ENCODE measurements at places on chromosomes 6 and 20.

GRCh38 chr6:64266351-64266821 is 630.8 kb downstream of the PHF3 start:
- no peak for DNase-seq

DNA sequence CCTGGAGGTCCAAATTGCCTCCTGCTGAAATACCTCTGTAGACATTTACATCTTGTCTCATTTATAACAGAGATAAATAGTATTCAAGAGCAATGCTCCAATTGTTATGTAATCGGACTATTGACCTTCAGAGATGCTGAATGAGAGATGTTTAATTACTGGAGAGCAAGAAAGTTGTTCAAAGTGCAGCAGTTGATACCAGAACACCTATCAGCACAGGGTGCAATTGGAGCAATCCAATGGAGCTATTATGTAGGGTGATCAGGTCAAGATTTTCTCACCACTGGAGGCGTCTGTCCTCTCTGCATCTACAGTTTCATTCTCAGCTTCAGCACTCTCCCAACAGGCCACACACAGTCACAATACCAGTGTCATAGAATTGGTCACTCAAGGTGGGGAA is 19.5 kb upstream of the TMX4 start:
- no peak for DNase-seq

GRCh38 chr6:22029171-22029570 is 267.7 kb downstream of the PRL start:
- DNase-seq = no peak

DNA sequence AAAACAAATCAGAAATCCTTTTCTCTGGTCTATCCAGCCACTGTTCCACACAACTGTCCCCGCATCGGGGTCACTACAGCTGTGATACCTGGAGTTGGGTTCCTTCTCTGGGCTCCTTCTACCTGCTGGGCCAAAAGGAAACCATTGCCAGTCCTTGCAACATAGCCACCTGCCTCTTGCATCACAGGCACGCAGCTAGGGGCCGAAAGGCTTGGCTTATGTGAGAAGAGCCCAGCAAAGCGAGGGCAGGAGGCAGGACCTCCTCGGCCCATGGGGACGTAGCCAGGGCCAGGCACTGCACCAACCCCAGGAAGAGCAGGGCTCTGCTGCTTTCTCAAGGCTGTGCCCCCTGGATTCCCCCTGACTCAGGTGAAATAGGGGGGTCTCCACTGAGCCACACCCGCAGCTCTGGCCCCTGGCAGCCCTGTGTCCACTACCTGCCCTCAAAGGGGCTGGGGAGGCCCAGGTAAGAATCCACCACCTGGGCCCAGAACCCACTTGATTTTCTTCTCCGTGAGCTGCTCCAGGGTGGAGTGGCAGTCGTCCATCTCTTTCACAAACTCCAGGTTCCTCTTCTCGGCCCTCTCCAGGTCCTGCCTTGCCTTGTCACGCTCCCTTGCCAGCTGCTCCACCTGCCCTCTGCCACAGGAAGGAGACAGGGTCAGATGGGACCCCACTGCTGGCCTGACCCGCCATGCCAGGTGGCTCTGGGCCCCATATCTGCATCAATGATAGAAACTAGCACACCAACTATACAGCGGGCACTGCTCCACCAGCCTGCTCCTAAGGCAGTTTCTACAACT is 88.9 kb downstream of the GINS1 start:
- no peak for DNase-seq

- no peak for DNase-seq
Observed at GRCh38 chr20:17825252-17825959, 125.6 kb downstream of the BANF2 start.

GRCh38 chr6:46053039-46053933 is 37.6 kb upstream of the CLIC5 start:
- DNase-seq = no peak

- DNase-seq = no peak
Observed at GRCh38 chr20:46242390-46242789, 65.9 kb downstream of the CDH22 start.

DNA sequence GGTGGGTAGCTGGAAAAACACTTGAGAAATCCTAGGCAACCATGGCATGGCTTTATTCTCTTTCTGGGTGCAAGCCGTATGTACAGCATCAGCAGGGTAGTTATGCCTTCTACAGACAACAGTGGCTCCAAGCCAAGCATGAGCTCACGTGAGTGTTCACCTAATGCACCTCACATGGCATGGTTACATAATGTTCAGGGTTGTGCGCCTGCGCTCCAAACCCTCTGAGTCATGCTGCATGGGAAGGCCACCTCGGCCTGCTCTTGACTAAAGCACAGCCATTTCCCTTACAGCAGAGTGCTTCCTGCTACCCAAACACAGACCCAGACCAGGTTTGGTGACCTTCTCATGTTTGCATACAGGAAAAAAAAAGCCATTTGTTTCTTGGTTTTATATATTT is 96.2 kb downstream of the VIP start:
- no peak for DNase-seq

DNA sequence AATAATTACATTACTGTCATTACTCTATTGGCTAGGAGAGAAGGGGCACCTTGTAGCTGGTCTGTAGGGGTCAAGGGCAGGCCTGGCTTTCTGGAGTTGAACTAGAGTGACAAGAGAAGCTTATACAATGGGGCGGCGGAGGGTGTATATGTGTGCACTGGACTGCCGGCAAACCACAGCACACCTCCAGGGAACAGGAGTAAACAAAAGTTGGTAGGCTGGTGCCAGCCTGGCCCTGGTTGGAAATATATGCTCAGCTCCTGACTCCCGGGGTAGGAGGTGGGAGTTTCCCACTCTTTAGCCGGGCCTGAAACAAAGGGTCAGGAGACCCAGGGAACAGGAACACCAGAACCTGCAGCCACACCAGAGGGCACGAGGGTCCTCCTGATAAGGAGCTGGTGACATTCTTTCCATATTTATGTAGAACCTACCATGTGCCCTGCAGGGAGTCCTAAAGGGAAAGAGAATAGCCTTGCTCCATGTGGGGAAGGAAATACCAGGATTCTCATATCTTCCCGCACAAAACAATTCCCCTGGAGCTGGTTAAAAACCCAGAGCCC is 5.1 kb downstream of the C6orf132 start:
- DNase-seq = no peak

DNA sequence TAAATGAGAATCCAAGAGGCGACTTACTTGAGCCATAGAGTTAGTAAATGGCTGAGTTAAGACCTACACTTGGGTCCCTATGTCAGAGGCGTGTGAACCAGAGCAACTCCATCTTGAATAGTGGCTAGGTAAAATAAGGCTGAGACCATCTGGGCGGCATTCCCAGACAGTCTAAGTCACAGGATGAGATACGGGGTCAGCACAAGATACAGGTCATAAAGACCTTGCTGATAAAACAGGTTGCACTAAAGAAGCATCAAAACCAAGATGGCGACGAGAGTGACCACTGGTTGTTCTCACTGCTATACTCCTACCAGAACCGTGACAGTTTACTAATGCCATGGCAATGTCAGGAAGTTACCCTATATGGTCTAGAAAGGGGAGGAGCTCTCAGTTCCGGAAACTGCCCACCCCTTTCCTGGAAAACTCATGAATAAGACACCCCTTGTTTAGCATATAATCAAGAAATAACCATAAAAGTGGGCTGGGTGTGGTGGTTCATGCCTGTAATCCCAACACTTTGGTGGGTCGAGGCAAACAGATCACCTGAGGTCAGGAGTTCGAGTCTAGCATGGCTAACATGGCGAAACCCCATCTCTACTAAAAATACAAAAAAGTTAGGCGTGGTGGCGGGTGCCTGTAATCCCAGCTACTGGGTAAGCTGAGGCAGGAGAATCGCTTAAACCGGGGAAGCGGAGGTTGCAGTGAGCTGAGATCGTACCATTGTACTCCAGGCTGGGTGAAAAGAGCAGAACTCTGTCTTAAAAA is 43.9 kb upstream of the EEF1A1 start:
- no peak for DNase-seq

DNA sequence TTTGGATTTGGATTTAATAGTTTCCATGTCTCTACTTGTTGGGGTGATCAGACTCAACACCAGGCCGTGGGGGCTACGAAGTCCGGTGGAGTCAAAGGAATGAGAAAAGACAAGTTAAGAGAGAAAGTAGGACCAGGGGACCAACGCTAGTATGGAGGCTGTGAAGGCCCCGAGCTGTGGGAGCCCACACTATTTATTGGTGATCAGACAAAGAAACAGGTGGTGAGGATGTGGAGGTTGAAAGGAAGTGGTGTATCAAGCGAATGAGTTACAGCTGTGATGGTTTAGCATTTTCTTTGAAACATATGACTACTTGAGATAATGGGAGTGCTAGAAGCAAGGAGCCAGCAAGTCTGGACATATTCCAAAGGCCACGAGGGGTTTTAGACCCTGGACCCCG is 62.4 kb downstream of the AKAP7 start:
- DNase-seq = no peak

- no peak for DNase-seq
Observed at GRCh38 chr20:9293145-9293544, 221.2 kb upstream of the LAMP5 start.
